ENCODE measurements at places on chromosomes 3 and 15. TPM values are rescaled to one million over a fixed set of nuclear protein-coding genes. Genes with fewer than 3 reads are reported as not detected.

The DLG1 gene
- polyA plus RNA-seq, result 12.7 TPM

DNA sequence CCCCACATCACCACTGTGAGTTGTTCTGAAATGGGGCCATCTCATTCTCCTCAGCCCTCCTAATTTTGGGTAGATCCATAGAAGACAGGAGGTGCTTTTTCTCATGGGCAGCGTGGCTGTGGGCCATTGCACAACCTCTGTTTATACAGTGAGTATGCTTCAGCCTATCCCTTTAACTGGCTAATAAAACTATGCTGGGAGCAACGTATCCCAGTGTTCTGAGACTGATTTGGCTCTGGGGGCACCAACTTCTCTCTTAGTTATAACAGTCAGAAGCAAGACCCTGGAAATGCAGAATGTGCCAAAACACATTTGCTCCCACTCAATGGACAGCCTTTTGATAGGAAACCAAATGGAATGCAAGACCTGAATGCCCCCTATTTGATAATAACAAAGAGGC is 97.1 kb upstream of the ICE2 start:
- no peak for DNase-seq

DNA sequence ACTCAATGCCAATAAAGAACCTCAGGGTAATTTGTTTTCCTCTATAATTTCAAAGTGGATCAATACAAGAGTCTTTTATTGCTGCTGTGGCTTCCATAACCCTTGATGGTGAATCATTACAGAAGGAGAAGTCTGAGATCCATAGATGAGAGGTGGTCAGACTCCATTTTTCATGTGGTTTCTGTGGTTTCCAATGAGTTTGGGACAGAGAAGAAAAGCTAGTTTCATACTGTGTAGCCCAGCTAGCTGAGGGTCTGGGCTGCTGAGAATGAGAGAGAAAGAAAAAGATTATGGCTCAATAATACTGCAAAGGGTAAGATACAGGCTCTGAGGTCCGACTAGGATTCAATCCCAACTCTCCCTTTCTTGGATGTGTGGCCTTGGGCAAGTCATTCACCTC is 180.6 kb upstream of the LRRN1 start:
- no peak for DNase-seq

DNA sequence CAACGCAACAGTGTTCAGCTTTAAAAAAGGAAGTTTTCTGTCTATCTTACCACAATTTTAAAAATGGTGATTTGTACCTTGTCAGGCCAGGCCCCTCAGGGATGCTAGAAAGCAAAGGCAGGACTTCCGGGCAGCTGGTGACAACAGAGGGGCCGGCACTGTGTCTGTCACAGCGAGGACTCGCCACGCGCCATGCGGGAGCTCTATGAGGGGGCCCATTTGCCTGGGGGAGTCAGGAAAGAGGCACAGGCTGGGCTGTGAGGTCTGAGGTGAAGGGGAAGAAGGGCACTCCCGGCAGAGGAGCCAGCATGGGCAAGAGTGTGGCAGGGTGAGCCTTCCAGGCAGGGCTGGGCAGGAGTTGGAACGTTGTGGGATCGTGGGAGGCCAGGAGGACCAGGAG is 7.0 kb downstream of the IQSEC1 start:
- DNase-seq, result no peak

DNA sequence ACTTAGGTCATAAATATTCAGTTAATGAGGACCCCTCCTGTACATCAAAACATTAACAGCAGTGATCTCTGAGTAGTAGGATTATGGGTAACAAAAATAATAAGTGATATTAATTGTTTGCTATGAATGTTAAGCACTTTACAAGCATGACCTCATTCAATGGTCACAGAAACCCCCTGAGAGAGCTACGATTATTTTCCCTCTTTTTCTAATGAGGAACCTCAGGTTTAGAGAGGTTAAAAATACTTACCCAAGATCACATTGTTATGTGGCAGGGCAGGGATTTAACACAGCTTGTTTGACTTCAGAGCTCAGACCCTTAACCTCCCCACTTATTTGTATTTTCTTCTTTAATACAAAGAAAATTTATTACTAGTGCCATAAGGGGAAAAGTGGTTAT is 228.2 kb downstream of the TBL1XR1 start:
- no peak for DNase-seq

- no peak for DNase-seq
These were observed 216.3 kb downstream of the LPP start for GRCh38 chr3:188370081-188370830.

GRCh38 chr3:28262001-28262400 is 20.6 kb downstream of the CMC1 start:
- no peak for DNase-seq

DNA sequence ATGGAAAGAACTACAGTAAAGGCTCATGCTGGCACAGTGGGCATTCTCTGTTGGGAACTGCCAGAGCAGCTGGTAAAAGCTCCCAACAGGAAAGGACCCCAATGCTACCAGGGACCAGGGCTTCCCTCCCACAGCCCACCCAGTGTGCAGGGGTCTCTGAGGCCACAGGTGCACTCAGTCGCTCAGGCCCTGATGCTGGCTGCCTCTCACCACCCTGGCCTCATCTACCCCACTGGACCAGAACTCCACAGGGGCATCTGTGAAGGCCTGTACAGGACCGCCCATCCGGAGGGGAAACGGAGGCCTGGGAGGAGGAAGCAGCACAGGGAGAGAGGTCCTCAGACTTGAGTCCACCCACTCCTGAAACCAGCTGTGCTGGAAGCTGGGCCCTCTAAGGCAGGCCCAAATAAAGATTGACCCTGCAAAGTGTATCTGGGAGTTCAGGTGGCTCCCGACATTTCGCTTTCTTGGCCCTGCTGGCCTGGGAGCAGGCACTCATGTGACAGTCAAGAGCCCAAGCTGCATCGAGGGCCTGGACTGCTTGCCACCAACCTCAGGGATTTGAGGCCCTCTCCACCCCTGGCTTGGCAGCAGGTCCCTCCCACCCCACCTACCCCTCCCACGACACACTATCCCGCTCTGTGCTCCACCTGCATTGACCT is 12.7 kb downstream of the KLF15 start:
- peak; percentile 33 for DNase-seq

The MRPL46 gene
- polyA plus RNA-seq, result 57.5 TPM

DNA sequence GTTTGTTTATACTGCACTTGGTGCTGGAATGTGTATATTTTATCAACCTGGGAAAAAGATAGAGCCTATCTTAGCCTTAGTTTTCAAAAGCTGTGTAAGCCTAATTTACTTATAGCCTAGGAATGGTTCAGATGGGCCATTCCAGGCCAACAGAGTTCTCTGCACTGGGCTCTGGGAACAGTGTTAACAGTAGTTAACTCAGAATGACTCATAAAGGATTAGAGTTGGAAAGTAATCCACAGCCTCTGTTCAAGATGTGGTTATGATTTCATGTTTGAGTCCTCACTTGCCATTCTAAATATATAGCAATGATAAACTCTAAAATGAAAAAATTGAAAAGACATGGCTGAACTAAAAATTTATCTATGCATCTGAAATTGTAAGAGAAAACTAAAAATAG is 22.6 kb upstream of the PEX5L start:
- no peak for DNase-seq

The ALDH1L1 gene
- 234 TPM for polyA plus RNA-seq

The GOLGA8S gene
- 0.07 TPM for polyA plus RNA-seq

DNA sequence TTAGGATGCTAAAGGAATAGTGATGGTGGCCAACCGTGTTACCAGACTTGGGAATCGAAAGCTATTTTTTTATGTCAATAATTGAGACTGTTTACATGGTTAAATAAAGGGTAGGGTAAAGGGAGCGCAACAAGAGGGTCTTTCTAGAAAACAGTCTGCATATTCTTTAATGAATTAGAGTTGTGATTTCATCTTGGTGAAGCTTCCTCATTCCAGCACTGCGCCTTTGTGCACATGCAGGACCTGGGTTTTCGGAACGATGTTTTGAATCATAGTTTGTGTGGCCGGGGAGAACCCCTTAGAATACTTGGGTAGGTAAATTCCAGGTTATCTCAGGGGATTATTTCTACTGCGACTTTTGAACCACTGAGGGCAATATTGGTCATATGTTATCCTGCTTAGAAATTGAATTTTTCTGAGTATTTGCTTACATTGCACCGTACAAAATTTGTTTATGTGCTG is 1.3 kb downstream of the PIK3CA start:
- no peak for DNase-seq

DNA sequence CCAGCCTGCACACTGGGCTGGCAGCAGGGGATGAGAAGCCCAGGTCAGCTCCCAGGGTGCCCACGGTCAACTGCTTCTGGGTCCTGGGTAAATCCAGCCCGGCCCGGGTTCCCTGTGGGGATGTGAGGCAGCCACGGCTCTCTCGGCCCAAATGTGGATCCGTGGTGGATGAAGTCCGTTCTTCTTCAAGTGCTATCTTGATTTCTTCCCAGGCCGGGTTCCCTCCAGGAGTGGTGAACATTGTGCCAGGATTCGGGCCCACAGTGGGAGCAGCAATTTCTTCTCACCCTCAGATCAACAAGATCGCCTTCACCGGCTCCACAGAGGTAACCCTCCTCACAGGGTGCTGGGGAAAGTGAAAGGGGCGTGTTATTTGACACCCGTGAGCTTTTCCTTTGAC is 16.1 kb downstream of the ALDH1A3 start:
- DNase-seq, result no peak

The CSTA gene
- 4.7 TPM for polyA plus RNA-seq

DNA sequence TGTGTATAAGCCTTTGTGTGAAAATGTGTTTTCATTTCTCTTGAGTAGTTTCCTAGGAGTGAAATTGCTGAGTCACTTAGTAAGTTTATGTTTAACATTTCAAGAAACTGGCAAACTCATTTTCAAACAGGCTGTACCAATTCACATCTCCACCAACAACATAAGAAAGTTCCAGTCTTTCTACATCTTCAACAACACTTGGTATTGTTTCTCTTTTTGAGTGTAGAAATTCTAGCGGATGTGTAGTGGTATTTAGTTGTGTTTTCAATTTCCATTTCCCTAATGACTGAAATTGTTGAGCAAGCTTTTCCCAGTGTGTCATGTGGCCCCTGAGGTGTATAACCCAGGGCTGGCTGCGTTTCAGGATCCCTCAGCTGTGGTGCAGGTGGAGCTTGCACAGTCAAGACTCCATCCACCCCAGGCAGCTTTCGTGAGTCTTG is 258.5 kb downstream of the PDCD6IP start:
- no peak for DNase-seq

- no peak for DNase-seq
These were observed 7.0 kb downstream of the SCAPER start for GRCh38 chr15:76898102-76898501.

DNA sequence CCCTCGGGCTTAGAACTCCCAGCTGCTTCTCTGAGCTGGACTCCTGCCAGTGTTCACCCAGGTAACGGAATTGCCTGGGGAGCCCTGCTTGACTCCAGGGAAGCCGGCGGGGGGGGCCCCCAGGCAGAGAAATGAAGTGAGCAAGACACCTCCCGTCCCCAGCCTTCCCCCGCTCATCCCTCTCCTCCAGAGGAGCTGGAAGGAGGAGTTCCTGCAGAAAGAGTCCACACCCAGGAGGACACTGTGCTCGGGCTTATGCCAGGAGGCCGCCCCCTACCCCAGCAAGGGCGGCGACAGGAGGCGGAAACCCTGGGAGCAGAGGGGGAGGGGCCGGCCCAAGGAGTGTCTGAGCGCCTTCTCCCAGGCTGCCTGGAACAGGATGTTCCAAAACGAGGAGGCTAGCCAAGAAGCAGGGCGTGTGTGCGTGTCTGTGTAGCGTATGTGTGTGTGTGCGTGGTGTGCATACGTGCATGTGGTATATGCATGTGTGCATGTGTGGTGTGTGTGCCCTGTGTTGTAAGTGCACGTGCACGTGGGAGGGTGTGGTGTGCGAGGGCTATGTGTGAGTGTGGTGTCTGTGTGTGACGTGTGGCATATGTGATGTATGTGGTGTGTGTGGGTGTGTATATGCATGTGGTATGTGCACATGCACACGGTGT is 511.3 kb downstream of the SHQ1 start:
- DNase-seq, result no peak

The ATP8B4 gene
- 7.1 TPM for polyA plus RNA-seq

The A4GNT gene
- polyA plus RNA-seq, result 0.07 TPM

GRCh38 chr15:100900795-100901169 is 18.4 kb upstream of the LRRK1 start:
- no peak for DNase-seq

DNA sequence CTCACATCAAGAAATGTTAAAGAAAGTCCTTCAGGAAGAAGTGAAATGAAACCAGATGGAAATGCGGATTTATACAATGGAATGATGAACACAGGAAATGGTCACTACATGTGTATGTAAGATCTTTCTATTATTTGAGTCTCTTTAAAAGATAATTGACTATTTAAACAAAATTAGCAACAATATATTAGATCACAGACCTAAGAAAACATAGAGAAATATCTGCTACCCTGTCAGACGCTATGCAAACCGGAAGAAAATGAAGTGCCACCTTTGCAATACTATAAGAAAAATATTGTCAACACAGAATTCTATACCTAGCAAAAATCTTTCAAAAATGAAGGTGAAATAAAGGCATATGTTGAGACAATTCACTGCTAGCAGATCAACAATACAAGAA is 17.2 kb downstream of the RAB6B start:
- no peak for DNase-seq

- DNase-seq, result no peak
These were observed 1239.7 kb upstream of the ALCAM start for GRCh38 chr3:104126864-104127553.

- no peak for DNase-seq
These were observed 613.1 kb downstream of the SI start for GRCh38 chr3:164465172-164465571.

The GP9 gene
- polyA plus RNA-seq, result 0.16 TPM

GRCh38 chr3:43704697-43705096 is 14.0 kb downstream of the ABHD5 start:
- no peak for DNase-seq
